ENCODE measurements at places on chromosomes 4 and X.
A peak's percentile ranks its signal among the peaks of the same experiment; 100 is the strongest.

DNA sequence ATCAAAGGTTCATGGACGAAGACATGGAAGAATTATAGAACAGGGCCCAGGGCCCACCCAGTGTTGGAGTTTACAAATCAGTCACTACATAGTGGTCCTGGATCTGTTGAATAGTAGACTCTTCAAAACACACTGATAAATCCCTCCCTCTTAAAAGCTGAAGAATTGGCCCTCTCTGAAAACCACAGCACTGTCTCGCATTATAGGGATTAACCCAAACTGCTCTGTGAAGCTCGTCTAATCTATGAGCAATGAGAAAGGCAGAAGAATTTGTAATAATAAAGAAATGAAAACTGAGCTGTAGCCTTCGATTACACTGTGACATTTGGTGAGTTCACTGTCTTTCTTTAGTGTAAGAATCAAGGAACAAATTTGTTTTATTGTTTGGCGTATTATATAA is 92.5 kb upstream of the ZFP42 start:
- no peak for DNase-seq

DNA sequence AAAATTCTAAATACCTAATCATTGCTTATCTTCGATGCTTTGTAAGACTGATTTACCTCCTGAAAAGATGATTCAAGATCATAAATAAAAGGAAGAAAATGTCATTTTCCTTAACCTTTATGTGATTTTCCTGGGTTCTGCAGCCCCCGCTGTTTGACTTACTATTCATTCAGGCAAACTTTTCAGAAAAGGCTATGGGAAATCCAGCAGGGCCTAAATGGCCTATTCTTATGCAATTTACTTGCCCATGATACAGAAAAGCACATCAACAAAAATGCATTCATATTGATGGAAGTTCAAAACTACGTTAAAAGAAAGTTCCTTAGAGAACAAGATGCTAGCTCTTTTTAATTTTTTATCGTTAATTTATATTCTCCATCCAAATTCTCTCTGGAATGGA is 51.2 kb downstream of the TMEM144 start:
- DNase-seq, result no peak

GRCh38 chr4:55910140-55910539 is 38.6 kb upstream of the CEP135 start:
- no peak for DNase-seq

GRCh38 chr4:138110815-138111214 is 131.3 kb downstream of the SLC7A11 start:
- no peak for DNase-seq

DNA sequence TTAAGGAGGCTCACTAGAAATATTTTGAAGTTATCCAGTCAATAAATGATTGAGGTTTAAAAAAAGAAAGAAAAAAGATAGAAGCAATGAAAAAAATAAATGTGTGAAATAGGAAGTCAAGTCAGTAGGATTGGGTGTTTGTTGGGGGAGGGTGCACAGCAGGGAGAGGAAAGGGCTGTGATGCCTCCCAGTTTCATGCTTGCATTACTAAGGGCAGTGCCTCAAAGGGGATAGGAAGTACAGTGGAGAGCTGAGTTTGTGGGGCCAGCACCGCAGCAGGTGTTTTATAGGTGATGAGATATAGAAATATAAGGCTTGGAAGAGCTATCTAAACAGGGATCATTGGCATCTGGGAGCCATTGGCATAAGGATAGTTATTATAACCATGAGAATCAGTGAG is 919.2 kb downstream of the STIM2 start:
- DNase-seq, result no peak

- DNase-seq, result peak; percentile 34
Measured at GRCh38 chrX:135421537-135421931, 210 bp upstream of the SMIM10L2A start.
